ENCODE measurements at places on chromosomes 3 and 15. TPM values are rescaled to one million over a fixed set of nuclear protein-coding genes. Genes with fewer than 3 reads are reported as not detected.
A peak's percentile ranks its signal among the peaks of the same experiment; 100 is the strongest.

DNA sequence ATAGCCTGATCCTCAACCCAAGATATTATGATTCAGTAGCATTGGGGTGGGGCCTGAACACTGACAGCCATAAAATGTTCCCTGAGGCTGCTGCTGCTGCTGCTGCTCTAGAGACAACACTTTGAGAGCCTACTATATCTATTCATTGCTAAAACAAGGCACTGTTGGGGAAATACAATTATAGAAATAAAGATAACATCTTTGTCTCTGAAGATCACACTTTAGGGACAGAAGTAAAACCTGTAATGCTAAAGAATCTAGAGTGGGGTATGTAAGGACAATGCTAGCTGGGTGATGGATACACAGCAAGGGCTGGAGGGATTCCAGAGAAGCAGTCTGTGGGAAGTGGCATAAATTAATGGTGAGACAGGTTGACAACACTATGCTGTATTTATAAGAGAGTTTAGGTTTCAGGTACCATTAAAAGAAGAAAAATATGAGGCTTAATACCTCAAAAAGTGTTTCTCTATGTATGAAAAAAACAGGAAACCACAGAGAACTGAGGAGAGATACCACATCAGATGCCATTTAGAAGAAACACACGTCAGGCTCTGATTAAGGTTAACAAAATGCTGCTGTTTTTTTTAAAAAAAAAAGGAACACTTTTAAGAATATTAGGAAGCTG is 115.9 kb downstream of the CBLB start:
- DNase-seq, result peak; percentile 28

DNA sequence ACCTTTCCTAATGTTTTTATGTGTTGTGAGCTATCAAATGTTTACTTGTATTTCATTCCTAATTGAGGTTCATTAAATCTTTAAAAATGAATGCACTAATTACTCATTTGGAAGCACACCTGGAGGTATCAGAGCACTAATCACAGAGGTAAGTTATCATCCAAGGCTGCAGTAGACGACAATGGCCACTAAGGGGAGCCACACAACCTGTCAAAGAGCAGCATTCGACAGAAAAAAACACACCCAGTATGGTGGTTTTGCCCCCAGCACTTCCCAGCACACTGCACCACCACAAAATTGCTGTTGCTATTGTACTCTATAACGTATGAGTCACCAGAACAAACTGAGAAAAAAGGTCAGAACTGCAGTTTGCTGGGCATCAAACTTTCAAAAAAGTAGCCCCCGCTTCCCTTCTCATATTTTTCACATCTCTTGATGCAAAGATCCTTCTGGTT is 205.9 kb upstream of the IGF1R start:
- peak; percentile 76 for DNase-seq

- DNase-seq, result peak; percentile 18
Measured at GRCh38 chr3:146895026-146895749, 290.0 kb upstream of the PLSCR5 start.

GRCh38 chr3:11602886-11603527 is 40.7 kb downstream of the VGLL4 start:
- DNase-seq, result no peak

DNA sequence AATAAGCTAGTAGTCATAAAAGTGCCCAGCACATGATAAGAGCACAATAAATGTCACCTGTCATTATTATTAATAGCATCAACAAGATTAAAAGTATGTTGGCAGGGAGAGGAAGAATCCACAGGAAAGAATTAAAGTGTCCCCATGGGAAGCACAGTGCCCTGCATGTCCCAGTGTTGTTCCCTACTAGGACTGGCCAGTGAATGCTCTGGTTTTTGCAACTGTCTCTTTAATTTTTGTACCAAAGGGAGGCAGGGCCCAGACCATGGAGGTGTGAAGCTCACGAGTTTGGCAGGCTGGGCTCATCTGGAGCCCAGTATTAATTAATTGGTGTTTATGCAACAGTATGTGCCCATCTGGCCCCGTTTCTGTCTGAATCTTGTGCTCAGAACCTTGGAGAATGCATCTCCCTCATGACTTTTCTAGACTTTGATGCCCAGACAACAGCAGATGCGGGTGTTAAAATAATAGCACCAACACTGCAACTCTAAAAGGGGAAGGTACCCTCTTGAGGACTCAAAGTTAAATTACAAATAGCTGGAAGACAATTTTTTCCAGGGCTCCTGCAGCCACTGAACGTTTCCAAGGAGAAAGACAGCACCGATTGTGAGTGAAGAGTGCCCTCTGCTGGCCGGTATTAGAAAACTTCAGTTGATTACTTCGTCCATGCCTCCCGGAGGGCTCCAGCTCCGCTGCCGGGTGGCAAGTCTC is 71.9 kb upstream of the SPATA12 start:
- peak; percentile 87 for DNase-seq

DNA sequence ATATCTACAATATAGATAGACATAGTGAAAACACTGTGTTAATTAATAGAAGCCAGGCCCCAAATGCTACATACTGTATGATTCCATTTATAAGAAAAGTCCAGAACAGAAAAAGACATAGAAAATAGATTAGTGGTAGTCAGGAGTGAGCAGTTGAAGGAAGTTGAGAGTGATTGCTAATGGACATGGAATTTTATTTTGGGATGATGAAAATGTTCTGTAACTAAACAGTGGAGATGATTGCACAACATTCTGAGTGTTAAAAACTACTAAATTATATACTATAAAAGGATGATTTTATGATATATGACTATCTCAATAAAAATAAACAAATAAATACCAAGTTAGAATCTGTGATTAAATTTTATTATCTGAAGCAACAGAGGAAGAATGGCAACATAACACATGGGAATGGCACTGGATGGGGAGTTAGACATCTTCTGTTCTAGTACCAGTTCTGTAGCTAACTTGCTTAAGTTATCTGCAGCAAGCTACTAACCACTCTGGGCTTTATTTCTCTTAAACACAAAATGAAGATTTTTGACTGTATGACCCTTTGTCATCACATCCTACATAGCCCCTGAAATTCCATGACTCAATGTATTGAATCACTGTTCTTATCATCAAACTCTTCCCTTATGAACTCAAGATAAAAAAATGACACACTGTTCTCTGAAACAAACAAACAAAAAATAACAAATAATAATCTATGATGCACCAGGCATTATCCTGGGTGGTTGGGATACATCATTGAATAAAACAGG is 612.7 kb downstream of the TBL1XR1 start:
- DNase-seq, result no peak

- DNase-seq, result no peak
Measured at GRCh38 chr3:108171106-108171505, 51.1 kb downstream of the IFT57 start.

GRCh38 chr15:72139667-72140066 is 21.5 kb downstream of the SENP8 start:
- peak; percentile 77 for DNase-seq

DNA sequence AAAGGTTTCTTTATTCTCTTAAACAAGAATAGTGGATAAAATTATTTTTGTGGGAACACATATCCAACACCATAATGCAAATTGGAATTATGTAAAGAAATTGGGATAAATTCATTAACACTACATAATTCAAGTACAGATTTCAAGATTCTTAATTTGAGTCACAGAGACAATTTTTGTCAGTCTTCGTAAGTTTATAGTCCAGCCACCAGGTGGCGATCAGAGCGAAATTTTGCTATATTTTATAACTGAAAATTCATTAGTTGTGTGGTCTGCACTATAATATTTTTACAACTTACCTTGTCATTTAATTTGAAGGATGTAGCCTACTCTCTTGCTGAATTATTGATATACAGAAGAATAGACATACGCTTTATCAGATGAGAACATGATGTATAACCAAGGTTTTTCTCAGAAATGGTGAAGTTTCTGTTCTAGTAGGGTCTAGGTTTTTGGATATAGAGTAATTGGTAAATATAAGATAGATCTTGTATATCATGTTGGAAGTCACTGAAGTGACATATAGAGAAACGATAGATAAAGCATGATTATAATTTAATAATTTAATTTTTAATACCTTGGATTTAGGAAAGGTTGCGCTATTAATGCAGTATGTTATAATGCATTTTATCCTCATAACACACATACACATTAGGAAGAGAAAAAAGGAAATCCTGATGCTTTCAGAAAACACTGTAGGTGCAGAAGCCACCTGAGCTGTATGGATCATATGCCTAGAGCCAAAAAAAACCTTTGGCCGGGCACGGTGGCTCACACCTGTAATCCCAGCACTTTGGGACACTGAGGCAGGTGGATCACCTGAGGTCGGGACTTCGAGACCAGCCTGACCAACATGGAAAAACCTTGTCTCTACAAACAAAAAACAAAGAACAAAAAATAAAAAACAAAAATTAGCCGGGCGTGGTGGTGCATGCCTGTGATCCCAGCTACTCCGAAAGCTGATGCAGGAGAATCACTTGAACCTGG is 31.7 kb downstream of the PLSCR4 start:
- peak; percentile 50 for DNase-seq

DNA sequence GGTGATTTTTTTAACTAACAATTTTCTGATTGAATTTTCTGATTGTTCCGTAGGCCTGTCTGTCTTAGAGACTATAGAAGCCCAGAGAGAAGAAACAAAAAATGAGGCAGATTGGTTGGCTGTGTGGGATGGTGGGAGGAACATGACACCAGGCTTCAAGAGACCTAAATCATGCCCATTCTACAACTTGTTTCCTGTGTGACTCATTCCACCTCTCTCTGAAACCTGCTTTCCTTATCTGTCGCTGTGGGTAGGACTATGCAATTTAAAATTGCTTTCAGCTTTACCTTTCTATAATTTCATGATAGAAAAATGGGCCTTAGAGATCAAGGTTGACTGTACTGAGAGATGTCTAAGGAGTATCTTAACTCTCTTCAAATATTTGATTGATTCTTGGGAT is 44.5 kb downstream of the OXNAD1 start:
- DNase-seq, result no peak

DNA sequence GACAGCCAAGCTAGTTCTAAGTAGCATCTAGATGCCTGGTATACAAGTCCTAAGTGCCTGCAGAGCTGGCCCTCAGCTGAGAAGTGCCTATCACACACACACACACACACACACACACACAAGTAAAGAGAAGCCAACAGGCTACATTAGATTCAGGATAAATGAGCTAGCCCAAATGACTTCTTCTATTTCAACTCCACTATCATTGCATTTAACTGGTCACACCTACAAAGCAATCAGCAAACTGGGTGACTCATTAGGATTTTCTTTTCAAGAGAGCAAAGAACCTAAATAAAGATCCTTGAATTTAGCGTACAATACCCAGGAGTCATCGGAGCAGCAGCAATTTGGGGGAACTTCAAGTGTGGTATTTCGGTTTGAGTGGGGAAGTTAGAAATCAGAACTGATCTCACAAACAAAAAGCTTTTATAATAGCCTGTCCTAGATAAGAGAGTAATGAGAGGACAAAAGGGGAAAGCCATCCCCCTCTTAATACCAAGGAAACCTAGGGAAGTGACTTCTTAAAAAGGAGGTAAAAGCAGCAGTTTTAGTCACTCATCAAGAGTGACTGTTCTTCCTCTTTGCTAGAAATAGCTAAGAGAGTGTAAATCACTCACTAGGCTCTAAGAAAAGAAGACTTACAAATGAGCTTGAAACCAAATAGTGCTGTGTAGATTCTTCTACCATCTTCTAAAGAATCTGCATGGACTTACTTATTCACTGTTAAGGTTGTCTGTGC is 112.7 kb downstream of the TNIK start:
- DNase-seq, result no peak

GRCh38 chr3:98903705-98904481 is 2.4 kb upstream of the DCBLD2 start:
- no peak for DNase-seq

- peak; percentile 86 for DNase-seq
Measured at GRCh38 chr3:12705981-12706380, 42.1 kb upstream of the RAF1 start.

DNA sequence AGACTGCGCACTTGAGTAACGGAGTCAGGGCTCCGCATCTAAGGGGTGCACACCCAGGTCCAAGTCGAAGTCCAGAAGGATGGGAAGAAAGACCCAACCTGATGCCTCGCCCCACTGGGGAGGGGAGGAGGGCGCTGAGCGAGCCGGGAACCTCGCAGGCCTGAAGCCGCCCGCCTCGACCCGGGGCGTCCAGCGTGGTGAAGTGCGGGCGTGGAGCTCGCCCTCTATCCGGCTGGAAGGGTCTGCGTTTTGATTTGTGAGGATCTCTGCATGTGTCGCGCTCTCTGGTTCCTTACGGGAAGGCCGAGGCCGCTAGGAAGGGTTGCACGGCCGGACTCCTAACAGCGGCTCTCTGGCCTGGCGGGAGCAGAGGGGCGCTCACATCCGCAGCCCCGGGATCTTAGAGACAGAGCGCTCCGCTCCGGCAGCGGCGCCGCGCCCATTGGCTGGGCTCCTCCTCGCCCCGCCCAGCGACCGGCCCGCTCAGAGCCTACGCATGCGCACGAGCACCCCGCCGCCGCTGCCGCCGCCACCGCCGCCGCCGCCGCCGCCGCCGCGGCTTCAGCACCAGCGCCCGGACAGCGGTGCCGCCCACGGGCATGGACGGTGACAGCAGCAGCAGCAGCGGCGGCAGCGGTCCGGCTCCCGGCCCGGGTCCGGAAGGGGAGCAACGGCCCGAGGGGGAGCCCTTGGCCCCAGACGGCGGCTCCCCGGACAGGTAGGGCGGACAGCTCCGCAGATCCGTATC is at the start of gene DISP2:
Gene DISP2 (plus strand): TSS at position 497 of the 748 bp plus-strand sequence. CDS start 103 bp downstream, at position 600.
- DNase-seq, result peak; percentile 83

- DNase-seq, result peak; percentile 46
Measured at GRCh38 chr3:107132674-107133073, 244.6 kb upstream of the CCDC54 start.

DNA sequence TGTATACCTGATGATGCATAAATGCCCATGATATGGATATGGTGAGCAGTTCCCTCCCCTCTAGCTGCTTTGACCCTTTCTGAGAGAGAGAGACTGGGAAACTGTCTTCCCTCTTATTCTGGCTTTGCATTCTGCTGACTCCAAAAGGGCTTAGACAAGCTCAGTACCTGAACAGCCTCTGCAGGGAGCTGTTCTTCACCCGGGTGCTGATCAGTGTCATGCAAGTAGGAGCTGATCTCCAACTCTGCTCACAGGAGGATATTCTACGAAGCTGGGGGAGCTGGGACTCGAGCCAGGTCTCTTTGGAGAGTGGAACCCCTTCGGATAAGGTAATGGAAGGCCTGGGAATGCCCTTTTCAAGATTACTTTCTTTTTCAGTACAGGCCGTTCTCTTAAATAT is 237.1 kb downstream of the RYR3 start:
- DNase-seq, result peak; percentile 67

Gene GPR149
- total RNA-seq, result not detected

Gene TNNC1
- 3,730 TPM for total RNA-seq

Gene FSIP1
- 0.37 TPM for total RNA-seq

Gene CFAP92
- total RNA-seq, result 0.08 TPM

Gene CAND2
- total RNA-seq, result 54.0 TPM

Gene C3orf20
- total RNA-seq, result not detected

Gene KLHL6
- total RNA-seq, result not detected

Data from myocyte (in vitro differentiated cells).